ENCODE measurements at places on chromosomes 13 and 19.

- no peak for DNase-seq
These were observed 87.6 kb upstream of the MLNR start for GRCh38 chr13:49132479-49133002.

DNA sequence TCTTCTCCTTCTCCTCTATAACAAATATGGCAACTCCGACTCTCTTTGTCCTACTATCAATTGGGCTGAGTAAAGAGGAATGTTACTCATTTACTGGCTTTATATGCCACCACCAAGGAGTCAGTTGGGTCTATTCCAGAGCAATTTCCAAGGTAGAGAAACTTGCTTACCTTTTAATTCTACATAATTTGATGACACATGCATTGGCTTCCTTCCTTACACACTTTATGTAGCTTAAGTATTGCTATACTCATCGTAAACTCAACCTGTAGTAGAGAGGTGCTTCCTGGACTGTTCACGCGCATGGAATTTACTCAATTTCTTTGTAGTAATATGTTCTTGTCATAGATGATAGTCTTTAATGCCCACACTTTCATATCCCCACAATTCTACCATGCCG, 160.7 kb downstream of the LMO7 start:
- no peak for DNase-seq

GRCh38 chr13:88235441-88235840, 564.3 kb downstream of the SLITRK5 start:
- no peak for DNase-seq

GRCh38 chr13:96460609-96461008, 370.7 kb downstream of the HS6ST3 start:
- no peak for DNase-seq

- no peak for DNase-seq
These were observed 77.0 kb downstream of the SOX1 start for GRCh38 chr13:112143753-112144615.

- no peak for DNase-seq
These were observed 32.6 kb upstream of the GATAD2A start for GRCh38 chr19:19372656-19373416.

DNA sequence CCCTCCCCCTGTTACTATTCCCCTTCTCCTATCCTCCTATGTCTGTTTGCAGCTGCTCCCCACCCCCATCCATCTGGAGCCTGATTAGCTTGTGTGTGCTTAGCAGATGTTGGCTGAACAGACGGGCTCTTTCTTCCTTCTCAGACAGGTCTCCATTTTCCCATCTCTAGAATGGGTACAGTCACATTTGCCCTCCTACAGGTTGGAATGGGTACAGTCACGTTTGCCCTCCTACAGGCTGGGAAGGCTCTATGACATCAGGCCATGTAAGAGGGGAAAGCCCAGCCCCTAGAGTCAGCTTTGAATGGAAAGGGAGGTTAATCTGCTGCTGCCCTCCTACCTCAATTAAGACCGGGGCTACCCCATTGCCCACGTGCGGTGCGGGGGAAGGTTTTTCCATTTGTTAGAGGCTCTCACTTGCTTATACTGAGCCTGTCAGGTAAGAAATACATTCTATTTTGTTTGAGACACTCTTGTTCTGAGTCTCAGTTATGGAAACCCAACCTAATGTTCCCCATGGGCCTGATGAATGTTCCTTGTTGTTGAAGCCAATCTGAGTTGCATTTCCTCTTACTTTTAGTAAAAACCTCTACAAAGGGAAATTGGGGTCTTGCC, 2.2 kb upstream of the CLEC17A start:
- no peak for DNase-seq
